ENCODE measurements at places on chromosomes 2 and 18. TPM values are rescaled to one million over a fixed set of nuclear protein-coding genes. Genes with fewer than 3 reads are reported as not detected.

- no peak for DNase-seq
- no peaks in the 10 kb centered on the region for H3K27me3 ChIP-seq
- H3K4me1 ChIP-seq, result no peaks in the 10 kb centered on the region
- no peaks in the 10 kb centered on the region for H3K36me3 ChIP-seq
These were observed 42.9 kb upstream of the RIT2 start for GRCh38 chr18:43158381-43158780.

DNA sequence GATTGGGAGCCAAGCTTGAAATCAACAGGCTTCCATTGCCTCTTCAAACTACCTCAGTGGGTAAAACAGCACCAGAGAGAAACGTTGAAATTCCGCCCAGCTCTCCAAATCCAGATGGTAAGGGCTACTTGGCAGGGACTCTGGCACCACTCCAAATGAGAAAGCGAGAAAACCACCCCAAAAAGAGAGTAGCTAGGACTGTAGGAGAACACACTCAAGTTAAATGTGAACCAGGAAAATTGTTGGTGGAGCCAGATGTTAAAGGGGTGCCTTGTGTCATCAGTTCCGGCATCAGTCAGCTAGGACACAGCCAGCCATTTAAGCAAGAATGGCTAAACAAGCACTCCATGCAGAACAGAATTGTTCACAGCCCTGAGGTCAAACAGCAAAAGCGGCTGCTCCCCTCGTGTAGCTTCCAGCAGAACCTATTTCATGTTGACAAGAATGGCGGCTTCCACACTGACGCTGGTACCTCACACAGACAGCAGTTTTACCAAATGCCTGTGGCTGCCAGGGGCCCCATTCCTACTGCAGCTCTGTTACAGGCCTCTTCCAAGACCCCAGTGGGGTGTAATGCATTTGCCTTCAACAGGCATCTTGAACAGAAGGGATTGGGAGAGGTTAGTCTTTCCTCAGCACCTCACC lies 167.3 kb downstream of the ASXL3 start:
- no peak overlapping the region for H3K4me3 ChIP-seq
- H3K4me1 ChIP-seq, result no peaks in the 10 kb centered on the region
- DNase-seq, result no peak
- H3K27me3 ChIP-seq, result no peaks in the 10 kb centered on the region

DNA sequence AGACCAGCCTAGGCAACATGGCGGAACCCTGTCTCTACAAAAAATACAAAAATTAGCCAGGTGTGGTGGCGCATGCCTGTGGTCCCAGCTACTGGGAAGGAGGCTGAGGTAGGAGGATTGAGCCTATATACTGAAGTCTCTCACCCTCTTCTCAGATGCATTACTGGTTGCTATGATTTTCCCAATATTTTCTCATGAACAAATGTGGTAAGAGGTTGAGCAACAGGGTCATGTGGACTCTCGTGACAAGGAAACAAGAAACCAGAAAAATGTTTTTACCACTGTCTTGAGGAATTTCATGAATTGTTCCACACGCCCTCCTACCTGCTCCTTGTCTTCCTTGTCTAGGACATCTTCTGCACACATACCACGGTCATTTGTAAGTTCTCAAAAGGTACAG lies 12.4 kb downstream of the LMAN2L start:
- no peak overlapping the region for H3K4me3 ChIP-seq
- no peak for DNase-seq
- no peak overlapping the region for H3K27ac ChIP-seq
- no peaks in the 10 kb centered on the region for H3K4me1 ChIP-seq

DNA sequence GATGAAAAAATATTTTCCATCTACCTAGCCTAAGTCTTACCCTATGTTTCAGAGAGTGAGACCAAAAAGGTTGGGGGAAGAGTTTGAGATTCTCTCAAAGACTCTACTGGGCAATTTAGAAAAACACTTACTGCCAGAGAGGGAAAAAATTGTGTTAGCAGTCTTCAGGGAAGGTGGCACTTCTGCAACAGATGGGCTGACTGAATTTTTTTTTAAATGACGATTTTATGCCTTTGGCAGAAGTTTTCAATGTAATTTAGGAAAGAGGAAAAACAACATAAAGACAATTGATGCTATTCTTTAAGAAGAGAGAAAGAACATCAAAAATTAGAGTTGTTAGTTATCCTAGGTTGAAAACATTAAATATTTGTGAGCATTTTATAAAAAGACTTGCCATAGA lies 1894.5 kb upstream of the PIK3C3 start:
- no peak overlapping the region for H3K4me3 ChIP-seq
- H3K36me3 ChIP-seq, result no peaks in the 10 kb centered on the region
- DNase-seq, result no peak
- no peak overlapping the region for H3K27ac ChIP-seq
- no peaks in the 10 kb centered on the region for H3K27me3 ChIP-seq

- H3K27ac ChIP-seq, result no peak overlapping the region
- DNase-seq, result no peak
- H3K4me3 ChIP-seq, result no peak overlapping the region
- no peaks in the 10 kb centered on the region for H3K4me1 ChIP-seq
- no peaks in the 10 kb centered on the region for H3K27me3 ChIP-seq
These were observed 156.9 kb downstream of the CCBE1 start for GRCh38 chr18:59540346-59540745.

SERPINB4 gene
- total RNA-seq, result not detected

DNA sequence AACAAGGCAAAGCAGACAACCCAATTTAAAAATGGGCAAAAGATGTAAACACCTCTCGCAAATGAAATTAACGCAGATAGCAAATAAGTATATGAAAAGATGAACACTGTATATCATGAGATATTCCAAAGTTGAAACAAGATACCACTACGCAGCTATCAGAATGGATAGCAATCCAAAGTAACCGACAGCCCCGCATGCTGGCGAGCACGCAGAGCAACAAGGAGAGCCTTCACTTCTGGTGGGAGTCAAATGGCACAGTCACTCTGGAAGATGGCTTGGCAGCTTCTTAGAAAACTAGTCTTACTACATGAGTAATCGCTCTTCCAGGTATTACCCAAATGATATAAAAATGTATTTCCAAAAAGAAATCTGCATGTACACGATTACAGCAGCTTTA lies 1.4 kb downstream of the NDUFA10 start:
- H3K27ac ChIP-seq, result no peak overlapping the region
- no peak for DNase-seq
- no peaks in the 10 kb centered on the region for H3K27me3 ChIP-seq
- H3K36me3 ChIP-seq, result peaks cover 32% of the 10 kb centered on the region
- peaks cover 8% of the 10 kb centered on the region for H3K4me1 ChIP-seq
- H3K4me3 ChIP-seq, result peak overlapping the region; percentile 99

- no peaks in the 10 kb centered on the region for H3K4me1 ChIP-seq
- H3K4me3 ChIP-seq, result no peak overlapping the region
- H3K27me3 ChIP-seq, result no peaks in the 10 kb centered on the region
- H3K36me3 ChIP-seq, result no peaks in the 10 kb centered on the region
These were observed 1257.4 kb upstream of the ZEB2 start for GRCh38 chr2:145777297-145777696.
